ENCODE measurements at places on chromosomes 4 and X. TPM values are rescaled to one million over a fixed set of nuclear protein-coding genes. Genes with fewer than 3 reads are reported as not detected.
A peak's percentile ranks its signal among the peaks of the same experiment; 100 is the strongest.

DNA sequence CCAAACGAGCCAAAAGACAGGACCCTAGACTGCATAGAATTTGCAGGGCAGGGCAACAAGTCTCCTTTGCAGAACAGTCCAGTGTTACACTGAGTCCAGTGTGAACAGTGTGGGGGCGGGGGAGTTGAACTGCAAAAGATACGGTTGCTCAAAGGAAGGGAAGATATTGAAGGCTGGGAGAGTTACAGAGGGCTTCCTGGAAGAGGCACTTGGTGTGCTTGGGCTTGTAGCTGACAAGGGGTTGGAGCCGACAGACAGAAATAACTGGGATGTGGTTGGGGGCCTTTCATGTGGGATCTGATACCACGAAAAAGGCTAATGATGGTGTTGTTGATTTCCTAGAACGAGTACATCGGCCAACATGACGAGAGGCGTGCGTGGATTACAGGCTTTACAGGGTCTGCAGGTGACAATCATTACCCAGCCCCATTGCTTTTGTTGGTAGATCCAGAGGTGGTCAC is 6.1 kb downstream of the XPNPEP2 start:
- no peak for DNase-seq

- DNase-seq, result peak; percentile 41
Measured at GRCh38 chr4:17468619-17469221, 43.2 kb downstream of the QDPR start.

DNA sequence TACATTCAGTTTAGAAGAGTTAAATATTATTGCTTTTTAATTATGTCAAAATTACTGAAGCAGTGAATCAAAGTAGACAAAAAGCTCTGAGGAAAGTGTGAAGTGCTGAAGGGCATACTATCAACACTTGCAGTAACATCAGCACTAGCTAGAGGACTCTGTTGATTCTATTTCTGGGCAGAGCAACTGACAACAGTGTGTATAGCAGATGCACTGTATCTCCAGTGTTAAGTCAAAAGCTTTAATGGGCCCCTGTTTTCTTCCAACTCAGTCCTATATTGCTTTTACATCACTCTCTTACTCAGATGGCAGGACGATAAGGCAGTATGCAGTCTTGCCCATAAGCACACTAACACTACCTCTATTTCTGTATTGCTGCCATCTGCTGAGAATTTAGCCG is 435.2 kb upstream of the AMOT start:
- no peak for DNase-seq

GRCh38 chrX:19886883-19887531 is 393 bp downstream of the SH3KBP1 start:
- no peak for DNase-seq

- no peak for DNase-seq
Measured at GRCh38 chr4:93809773-93810172, 18.8 kb upstream of the ATOH1 start.

TENM3 gene
- 65.5 TPM for total RNA-seq

Measured in umbilical cord (tissue), 2 donors.